ENCODE measurements at places on chromosomes 13 and 19.

DNA sequence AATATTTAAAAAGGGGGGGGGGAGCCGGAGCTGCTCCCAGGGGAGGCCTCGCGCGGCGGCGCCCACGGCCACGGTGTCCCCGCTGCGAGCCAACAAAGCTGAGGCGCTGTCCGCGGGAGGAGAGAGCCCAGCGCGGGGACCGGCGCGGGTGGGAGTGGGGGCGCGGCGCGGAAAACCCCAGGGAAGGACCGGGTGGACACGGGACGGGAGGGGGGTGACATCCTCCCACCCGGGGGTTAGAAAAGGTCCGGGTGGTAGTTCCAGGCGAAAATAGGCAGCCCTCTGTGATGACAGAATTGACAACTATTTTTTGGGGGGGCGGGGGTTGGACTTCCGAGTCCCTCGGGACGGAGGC, 11.1 kb upstream of the SOX1 start:
- no peak for DNase-seq

- no peak for DNase-seq
These were observed 1.3 kb downstream of the SNAPC2 start for GRCh38 chr19:7921302-7921966.

DNA sequence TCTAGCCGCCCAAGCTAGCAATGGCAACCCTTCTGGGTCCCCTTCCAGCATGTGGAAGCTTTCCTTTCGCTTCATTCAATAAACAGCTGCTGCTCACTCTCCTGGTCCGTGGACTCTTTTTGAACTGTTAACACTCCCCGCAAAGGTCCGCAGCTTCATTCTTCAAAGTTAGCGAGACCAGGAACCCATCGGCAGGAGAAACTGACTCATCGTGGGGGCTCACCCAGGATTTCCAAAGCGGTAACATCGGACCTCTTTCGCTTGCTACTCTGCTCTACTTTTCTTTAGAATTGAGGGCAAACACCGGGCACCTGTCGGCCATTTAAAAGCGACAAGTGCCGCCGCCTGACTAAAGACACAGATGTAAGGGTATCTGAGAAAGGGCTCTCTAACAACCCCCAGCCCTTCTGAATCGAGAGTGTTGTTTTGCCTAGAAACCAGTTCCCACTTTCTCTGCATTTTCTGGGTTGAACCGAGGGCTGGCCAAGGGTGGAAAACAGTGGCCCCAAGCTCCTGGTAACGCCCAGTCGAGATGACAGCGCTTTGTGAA, 5.8 kb downstream of the UBA52 start:
- DNase-seq, result no peak

DNA sequence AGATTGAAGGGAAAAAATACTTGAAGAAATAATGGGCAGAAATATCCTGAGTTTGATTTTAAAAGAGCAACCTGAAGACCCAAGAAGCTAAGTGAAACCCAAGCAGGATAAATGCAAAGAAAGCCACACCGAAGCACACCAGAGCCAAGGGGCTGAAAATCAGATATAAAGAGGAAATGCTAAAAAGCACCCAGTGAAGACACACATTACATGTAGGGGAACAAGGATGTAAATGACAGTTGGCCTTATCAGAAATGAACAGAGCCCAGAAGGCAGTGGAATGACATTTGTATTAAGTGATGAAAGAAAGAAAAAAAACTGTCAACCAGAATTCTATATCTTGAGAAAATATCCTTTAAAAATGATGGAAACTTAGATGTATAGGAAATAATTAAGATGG, 139.1 kb downstream of the SLC7A1 start:
- DNase-seq, result no peak

GRCh38 chr19:4149518-4150288, 3.7 kb upstream of the CREB3L3 start:
- no peak for DNase-seq

DNA sequence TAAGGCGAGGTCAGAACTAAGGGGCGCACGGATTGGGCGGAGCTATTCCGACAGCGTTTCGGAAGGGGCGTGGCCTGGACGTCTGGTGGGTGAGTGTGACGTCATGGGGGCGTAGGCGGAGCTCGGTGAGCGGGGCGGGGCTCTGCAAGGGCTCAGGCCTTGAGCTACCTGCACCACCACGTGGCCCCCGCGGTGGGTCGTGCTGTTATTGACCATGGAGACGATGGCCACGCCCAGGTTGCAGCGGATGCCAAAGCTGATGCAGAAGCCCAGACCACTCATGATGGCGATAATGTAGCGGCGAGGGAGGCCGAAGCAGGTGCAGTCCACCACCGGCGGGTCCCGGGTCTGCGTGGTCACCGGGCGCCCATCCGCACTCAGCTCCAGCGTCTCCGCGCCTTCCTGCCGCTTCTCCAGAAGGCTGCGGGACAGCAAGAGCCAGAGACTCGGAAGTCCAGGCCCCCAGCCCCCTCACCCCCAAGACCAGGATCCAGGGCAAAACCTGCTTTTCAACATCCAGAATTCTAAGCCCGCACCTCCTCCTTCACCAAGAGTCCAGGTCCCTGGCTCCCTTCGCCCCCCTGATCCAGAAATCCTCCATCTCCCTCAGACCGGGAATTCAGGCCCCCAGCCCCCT, 4.8 kb downstream of the SLC17A7 start:
- peak; percentile 65 for DNase-seq
